ENCODE measurements at places on chromosomes 3 and 15.

DNA sequence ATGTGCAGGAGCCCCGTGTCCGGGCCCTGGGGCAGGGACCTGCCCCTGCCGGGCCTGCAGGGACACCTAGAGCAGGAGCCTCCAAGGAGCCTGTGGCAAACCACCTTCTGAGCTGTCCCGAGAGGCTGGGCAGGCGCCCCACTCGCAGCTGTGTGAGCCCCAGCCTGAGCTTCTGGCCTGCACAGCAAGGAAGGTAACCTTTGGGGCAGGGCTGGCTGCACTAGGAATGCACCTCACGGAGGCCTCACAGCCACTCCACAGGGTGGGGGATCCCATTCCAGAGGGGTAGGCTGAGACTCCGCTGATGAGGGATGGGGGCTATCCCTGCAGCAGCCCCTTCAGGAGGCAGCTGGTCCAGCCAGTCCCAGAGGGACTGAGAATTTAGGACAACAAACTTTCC, 68.1 kb downstream of the DNAJB8 start:
- no peak for DNase-seq

- no peak for DNase-seq
Measured at GRCh38 chr15:65533057-65533756, 2.9 kb downstream of the HACD3 start.

GRCh38 chr3:177929310-177929709, 606.9 kb upstream of the KCNMB2 start:
- DNase-seq = no peak

DNA sequence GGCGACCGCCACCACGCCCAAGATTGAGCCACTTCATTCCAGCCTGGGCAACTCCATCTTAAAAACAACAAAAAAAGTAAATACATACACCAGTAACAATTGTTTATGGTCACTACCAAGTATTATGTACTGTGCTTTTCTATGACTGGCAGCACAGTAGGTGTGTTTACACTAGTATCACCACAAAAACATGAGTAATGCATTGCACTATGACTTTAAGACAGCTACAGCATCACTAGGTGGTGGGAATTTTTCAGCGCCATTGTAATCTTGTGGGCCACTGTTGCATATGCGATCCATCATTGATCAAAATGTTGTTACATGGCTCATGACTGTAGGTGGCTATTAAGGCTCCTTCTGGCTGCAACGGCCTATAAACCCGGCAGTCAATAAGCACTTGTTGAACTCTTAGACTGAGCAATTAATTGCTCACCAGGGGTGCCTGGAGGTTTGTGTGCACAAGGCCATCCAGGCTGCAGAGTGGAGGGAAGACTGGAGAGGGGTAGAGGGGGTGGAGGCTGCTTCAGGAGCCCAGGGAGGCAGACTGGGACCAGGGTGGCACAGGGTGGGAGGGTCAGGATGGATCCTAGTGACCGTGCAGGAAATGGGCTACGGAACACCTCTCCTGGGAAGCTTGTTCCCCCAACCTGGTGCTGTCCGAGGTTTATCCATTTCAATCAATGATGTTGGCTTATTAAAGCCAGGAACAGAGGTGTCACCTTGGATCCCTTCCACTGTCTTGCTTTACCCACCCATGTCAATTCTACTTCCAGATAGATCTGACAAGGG, 17.9 kb upstream of the COPG1 start:
- no peak for DNase-seq

DNA sequence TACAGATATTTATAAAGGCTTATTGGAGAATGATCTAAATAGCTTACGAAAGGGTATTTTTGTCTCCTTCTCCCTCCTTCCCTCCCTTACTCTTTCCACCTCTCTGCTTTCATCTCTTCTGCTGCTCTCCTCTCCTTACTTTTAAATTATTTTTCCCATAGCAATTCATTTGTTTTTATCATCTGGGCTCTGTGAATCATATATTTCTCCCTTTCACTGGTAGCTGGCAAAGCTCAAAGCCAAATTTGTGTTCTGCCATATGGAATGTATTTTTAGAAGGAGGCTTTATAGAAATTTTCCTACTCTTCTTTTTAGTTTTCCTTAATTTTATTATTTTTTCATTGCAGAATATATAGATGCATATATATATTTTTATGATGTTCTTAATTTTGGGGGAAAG, 385.8 kb downstream of the C3orf38 start:
- no peak for DNase-seq

DNA sequence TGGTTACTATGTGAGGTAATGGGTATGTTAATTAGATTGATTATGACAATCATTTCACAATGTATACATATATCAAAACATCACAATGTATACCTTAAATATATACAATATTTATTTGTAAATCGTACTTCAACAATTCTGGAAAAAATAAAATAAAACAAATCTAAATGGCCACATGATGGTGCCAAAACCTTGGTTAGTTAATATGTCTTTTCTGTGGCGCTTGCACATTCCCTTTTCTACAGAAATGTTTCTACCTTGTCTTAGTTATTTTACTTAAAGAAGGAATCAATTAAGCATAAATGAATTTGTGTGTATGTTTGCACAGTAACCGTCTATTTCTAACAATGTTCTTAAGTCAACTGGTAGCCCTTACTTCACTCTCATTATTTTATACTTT, 53.4 kb downstream of the OXSM start:
- DNase-seq = no peak

DNA sequence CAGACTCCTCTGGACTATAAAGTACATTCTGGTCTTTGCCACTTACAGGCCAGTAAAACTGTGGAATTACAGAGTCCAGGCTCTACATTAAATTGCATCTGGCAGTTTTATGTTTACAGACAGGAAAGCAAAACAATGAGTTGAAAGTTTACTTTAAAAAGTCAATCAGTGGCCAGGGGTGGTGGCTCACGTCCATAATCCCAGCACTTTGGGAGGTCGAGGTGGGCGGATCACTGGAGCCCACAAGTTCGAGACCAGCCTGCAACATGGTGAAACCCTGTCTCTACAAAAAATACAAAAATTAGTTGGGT, 53.8 kb downstream of the TM4SF4 start:
- no peak for DNase-seq

GRCh38 chr3:31456373-31456772, 76.4 kb upstream of the STT3B start:
- DNase-seq = no peak

DNA sequence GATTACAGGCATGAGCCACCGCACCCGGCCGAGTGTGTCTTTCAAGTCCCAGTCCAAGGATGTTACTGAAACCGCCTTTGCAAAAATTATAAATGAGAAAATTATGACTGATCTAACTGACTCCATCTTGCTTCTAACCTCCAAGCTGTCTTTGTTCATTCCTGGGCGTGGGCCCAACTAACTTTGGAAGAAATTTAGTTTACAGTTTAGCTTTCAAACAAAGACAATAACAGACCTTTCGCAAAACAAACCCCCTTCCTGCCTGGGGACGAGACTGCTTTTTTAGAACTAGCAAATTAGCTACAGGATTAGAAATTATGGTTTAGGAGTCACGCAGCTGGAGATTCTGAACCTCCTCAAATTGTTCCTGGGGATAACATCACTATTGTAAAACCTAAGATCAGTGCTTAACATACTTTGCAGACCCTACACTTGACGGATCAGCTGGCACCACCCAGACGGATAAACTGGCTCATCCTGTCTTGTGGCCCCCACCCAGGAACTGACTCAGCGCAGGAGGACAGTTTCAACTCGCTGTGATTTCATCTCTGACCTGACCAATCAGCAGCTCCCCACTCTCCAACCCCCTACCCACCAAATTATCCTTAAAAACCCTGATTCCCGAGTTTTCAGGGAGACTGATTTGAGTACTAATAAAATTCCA, 23.8 kb downstream of the NANOGP8 start:
- no peak for DNase-seq

GRCh38 chr3:171388527-171388926, 71.7 kb downstream of the TNIK start:
- no peak for DNase-seq

- DNase-seq = no peak
Measured at GRCh38 chr3:10337323-10338163, 16.6 kb upstream of the SEC13 start.

- DNase-seq = no peak
Measured at GRCh38 chr3:197125636-197126035, 96.0 kb upstream of the MELTF start.

Data from breast epithelium (tissue), 4 donors.